T follicular helper cell (primary cell): ENCODE measurements at places on chromosomes 1 and 21.

DNA sequence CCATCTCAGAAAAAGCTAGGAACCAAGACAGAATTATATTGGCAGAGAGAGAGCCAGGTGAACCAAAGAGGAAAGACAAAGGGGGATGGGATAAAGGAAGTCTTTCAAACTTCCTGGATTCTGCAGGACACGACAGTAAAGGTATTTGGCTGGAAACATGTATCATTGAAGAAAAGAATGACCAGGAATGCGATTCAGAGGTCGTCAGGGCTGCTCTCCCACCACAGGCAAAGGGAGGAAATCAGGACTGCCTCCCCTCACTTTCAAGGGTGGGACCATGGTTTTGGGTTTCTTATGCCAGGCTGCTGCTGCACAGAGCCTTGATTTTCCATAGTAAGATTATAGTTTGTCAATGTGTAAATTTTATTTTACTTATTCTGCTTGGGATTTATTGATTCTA lies 848.8 kb downstream of the BRINP3 start:
- DNase-seq, result no peak

DNA sequence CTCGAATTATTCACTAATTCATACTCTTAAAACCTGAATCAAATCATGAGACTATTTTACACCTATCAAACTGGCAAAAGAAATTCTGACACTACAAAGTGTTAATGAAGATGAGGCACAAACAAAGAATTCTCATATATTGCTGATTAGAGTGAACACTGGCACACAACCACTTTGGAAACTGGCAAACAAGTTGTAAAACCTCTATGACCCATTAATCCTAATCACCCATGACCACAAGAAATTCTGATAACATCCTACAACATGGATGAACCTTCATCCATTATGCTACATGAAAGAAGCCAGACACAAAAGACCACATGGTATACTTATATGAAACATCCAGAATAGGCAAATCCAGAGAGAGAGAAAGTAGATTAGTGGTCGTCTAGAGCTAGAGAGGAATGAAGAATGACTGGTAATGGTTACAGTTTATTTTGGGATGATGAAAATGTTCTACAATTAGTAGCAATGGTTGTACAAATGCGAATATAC lies 8.5 kb downstream of the GPBP1L1 start:
- no peak for DNase-seq

- DNase-seq, result no peak
Observed at GRCh38 chr1:220594356-220594755, 66.4 kb downstream of the MARK1 start.

DNA sequence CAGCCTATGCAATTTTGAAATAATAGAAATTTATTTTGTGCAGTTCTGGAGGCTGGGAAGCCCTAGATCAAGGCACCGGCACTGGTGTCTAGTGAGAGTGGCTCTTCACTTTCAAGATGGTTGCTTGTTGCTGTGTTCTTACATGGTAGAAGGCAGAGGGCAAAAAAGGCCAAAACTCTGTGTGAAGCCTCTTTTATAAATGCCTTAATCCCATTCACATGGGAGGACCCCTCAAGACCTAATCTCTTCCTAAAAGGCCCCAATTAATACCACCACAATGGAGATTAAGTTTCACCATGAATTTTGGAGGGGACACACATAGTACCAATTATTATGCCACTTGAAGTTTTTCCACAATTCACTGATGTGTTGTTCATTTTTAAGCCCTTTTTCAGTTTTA lies 21.0 kb downstream of the PRKAB2 start:
- no peak for DNase-seq

- DNase-seq, result no peak
Observed at GRCh38 chr1:233081735-233082134, 131.3 kb downstream of the NTPCR start.

GRCh38 chr1:206678490-206678889 lies 6.2 kb upstream of the MAPKAPK2 start:
- DNase-seq, result no peak

DNA sequence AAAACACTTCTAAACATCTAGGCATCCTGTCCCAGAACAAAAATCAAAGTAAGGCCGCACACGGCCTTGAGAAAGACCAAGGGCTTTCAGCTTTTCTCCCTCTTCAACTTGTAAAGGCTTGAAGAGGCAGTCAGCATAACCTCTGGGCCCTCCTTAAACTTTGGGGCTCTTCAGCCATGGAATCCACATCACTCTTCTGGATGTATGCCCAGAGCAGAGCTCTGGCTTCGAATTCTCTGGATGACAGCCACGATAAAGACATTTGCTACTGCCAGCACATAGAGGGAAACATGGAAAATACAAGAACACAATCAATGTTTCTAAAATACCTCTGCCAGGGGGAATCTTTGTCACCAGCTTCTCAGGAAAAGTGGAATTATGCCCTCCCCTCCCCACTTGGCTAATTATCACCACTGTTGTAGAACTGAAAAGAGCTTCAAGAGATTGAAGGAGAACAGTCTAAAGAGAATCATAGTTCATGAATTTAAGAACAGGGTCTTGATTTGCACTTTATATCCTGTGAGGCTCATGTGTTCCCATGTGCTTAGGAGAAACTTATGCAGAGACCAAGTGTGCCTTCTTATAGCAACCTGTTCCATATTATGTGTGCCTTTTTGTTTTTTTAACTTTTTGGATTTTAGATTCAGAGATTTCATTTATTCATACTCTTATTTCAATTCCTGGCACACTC lies 39.0 kb upstream of the DPT start:
- DNase-seq, result no peak

DNA sequence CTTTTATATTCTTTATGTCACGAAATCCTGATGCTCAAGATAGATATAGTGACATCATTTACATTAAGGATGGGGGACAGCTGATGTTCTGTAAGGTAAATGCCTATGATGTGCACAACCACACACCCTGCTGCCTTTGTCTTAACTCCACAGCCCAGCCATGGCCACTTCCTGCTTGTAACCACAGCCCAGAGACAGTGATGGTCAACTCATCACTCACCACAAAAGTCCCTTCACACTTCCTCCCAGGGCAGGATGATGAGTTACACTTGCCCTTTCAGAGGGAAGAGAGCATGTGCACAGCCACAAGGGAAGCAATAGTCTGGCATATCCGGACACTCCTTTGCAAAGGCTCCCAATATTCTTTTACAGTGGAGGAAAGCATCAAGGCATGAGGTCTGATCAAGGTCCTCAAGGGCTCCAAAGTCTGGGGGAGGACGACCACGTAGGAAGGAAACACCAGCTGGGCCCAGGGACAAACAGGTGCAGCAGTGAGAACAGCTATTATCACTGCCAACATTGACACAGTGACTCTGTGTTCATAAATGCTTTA lies 53.8 kb downstream of the PLPP3 start:
- DNase-seq, result no peak

GRCh38 chr1:72442262-72442661 lies 159.9 kb upstream of the NEGR1 start:
- DNase-seq, result no peak

- DNase-seq, result no peak
Observed at GRCh38 chr21:26881504-26882228, 36.5 kb upstream of the ADAMTS1 start.

GRCh38 chr1:20739225-20739624 lies 6.7 kb upstream of the SH2D5 start:
- no peak for DNase-seq

- DNase-seq, result no peak
Observed at GRCh38 chr1:113780374-113781146, 21.3 kb upstream of the PHTF1 start.

DNA sequence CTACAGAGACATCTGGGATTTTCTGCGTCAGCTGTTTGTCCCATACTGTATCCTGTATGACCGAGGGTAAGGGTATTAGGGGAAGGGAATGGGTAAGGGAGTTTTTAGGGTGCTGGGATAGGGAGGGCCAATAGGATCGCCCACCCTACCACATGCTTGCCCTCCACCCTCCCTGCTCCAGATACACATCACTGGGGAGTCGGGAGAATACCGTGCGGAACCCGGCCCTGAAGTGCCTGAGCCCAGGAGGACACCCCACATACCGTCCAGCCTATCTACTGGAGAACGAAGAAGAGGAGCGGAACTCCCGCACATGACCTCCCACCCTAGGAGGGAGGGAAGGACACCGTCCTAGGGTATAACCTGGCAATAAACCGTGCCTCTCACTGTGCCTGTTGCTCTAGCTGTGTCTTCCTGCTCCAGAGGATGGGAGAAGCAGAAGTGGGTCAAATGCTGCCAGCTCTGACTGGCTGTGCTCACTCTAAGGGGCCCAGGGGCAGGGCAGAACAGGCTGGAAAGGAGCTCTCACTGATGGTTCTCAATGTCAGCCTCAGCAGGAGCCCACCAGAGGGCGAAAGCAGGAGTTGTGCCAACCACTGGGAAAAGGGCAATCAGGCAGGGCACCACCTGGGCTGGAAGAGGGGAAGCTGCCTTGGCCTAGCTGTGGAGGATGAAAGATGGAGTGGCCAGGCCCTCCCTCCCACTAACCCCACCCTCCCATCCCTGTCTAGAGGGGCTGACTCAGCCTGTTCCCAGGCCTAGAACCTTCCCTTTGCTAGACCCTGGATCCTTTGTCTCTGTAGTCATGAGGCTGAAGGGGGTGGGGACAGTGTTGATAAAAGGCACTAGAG lies 440 bp upstream of the LENEP start:
- DNase-seq, result no peak

DNA sequence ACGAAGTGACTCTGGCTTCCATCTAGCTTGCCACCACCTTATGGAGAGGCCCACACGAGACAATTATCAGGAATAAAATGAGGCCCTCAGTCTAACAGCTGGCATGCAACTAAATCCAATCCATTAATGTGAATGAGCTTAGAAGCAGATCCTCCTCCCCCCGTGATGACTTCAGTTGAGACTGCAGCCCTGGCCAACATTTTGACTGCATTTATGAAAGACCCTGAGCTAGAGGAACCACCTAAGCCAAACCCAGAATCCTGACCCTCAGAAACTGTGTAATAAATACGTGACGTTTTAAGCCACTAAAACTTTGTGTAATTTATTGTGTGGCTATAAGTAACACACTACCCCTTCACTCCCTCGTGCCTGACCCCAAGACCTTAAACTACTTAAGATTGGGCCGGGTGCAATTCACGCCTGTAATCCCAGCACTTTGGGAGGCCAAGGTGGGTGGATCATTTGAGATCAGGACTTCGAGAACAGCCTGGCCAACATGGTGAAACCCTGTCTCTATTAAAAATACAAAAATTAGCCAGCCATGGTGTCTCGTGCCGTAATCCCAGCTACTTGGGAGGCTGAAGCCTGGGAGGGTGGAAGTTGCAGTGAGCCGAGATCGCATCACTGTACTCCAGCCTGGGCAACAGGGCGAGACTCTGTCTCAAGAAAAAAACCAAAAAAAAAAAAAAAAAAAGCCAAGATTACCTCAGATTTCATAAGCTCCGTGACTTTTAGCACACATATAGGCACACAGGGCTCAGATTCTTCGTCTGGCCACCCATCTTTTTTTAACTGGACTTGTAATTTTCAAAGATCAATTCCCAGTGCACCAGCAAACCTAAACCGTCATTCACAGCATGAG lies 72.5 kb downstream of the ENAH start:
- DNase-seq, result no peak

DNA sequence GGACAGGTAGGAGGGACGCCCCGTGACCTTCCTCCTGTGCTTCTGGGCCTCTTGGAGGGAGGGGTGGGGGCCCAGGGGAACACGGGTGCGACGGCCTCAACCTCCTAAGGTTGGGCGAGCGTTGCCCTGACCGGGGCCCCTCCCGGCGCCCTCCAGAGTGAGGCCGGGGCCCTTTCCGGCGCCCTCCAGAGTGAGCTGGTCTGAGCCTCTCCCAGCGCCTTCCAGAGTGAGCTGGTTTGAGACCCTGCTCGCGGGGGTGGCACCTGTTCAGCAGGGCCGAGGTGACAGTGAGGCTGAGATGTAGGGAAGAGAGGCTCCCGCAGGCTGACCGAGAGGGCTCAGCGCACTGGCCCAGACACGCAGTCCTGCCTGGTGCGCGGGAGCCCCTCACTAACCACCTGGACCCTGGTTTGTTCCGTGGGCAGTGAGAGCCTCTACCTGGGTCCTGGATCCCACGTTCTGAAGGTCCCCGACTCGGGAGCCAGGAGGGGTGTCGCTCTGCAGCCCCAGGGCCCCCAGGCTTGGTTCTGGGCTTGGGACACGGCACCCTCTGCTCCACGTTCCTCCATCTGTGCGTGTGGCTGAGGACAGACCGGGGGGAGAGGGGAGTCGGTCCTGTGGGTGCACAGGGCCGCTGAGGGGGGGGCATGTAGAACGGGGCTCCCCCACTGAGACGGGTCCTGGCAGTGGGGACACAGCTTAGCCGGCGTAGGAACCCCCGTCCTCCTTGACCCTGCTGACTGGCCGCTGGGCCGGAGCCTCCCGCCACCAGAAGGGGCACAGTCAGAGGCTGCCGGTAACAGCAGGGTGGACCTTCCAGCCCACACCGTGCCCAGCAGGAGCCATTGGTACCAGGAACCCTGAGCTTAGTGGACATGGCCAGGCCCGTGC lies 1.4 kb downstream of the COL6A1 start:
- no peak for DNase-seq

- no peak for DNase-seq
Observed at GRCh38 chr1:216900116-216900620, 176.9 kb upstream of the ESRRG start.

DNA sequence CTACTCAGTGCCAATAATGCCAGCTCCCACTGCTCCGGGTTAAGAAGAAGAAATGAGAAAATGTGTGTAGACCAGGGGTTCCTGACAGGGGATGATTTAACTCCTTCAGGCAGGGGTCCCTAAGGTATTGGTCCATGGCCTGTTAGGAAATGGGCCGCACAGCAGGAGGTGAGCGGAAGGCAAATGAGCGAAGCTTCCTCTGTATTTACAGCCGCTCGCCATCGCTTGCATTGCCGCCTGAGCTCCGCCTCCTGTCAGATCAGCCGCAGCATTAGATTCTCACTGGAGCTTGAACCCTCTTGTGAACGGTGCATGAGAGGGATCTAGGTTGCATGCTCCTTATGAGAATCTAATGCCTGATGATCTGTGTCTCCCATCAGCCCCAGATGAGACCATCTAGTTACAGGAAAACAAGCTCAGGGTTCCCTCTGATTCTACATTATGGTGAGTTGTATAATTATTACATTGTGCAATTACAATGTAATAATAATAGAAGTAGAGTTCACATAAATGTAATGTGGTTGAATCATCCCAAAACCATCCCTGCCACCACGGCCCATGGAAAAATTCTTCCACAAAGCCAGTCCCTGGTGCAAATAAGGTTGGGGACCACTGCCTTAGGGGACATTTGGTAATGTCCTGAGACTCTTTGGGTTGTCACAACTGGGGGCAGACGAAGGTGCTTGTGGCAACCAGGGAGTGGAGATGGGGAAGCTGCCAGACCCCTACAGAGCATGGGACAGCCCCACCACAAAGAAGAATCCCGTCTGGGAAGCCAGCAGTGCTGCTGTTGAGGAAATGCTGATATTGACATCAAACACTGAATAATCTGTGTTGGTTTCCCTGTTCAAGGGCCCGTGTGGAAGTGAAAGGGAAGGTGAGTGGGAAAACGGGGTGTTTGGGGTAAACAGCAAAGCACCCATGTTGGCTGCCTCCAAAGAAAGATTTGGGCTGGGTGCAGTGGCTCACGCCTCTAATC lies 60.8 kb downstream of the DHRS3 start:
- DNase-seq, result no peak

- no peak for DNase-seq
Observed at GRCh38 chr1:158945061-158945460, 13.7 kb downstream of the PYHIN1 start.
